ENCODE measurements at places on chromosomes 5 and 9.

GRCh38 chr5:9335269-9335668 lies 210.6 kb downstream of the SEMA5A start:
- peak; percentile 38 for DNase-seq

GRCh38 chr9:90016272-90016671 lies 411.5 kb downstream of the GADD45G start:
- no peak for DNase-seq

DNA sequence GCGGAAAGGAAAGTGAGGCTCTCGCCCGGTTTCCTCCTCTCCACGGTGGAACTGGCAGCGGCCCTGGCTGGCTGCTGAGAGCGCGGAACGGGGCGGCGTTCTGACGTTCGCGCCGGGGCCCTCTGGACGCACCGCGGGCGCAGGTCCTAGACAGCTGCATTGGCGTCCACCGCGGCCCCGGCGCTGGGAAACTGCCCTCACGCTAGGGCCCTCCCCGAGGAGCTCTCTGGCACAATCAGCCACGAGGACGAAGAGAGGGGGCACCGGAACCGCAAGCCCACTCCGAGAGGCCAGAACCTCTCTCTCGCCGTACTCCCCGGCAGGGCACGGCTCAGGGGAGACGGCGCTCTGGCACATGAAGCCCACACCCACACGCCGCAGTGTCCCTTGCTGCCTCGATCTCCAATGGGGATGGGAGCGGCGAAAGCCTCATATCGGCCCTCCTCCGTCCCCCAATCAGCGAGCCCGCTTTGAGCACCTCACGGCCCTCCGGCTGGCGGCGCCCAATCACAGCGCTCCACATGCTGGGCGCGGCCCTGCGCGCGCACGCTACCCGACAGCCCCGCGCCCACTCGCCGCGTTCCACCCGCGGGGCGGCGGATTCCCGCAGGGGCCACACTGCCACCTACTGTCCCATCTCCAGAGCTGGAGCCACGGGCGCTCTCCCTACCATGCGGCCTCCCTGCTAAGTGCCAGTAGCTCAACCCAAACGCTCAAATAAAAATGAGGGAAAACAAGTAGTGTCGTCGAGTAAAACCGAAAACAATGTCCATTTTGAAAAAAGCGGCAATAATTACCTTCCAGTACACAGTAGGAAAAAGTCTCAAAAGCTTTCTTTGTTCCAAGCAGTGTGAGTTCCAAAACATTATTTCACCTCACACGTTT lies 11.8 kb downstream of the MRPS27 start:
- peak; percentile 98 for DNase-seq

DNA sequence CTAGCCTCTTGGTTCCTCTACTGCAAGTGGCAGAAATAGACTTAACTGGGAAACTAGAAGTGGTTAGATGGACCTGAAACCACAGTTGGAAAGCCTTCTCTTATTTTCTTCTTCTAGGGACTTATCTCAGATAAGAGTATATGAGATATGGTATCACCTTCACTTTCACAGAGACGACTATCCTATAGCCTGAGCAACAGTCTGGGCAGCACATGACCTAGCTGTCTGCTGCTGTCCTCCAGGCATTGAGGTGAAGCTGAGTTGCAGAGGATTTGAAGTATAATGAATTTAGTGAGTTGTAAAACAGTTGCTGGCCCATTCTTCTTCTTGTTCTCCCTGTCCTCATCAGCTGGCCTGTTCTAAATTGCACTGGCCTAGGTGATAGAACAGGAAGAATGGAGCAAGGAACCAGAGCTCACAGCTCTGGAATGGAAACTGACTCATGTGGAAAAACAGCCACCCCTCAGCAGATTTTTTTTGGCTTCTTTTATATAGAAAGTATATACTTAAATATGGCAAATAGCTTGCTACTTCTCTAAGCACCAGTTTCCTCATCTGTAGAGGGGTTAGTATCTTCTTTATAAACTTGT lies 27.8 kb downstream of the RECK start:
- DNase-seq: peak; percentile 59

- no peak for DNase-seq
These were observed 46.9 kb upstream of the HSD17B4 start for GRCh38 chr5:119405419-119405818.

DNA sequence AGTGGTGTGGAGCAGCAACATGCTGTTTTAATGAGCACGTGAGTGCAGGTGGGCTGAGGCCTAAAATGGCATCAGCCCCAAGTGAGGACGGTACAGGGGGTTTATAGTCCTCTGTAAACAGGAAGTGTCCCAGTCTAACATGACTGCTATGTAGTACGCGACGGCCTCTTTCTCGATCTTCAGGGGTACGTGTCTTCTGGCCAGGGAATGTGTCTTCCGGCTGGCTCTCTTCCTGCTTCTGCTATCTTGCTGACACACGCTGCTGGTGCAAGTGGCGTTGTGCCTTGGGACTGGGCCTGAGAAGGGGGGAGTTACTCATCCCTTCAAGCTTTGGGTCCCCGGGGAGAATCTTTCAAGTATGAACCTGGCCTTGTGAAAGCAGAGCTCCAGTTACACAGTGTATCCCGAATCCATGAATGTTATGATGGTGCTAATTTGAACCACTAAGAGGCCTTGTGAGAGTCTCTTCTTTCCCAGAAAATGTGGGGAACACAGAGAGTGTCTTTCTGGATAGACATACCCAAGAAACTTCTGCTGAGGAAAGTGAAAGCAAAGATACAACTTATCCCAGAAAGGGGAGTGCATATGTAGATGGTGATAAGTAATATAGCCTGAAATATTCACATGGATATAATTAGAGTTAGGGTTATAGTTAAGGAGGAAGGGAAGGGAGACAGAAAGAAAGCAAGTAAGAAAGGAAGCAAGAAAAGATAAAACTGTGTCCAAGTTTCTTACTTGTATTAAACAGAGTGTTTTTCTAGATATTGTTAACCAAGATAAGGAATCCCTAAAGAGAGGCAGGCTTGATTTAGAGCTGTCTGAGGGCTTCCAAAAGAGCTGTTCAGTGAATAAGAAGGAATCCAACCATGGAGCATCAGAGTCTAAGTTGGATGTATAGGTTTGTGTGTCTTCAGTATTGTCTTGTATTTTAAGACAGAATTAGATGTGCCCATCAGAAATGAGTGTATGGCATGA lies 35.5 kb upstream of the ANXA2R start:
- peak; percentile 53 for DNase-seq

GRCh38 chr5:80069251-80069800 lies 34.2 kb downstream of the THBS4 start:
- peak; percentile 5 for DNase-seq

DNA sequence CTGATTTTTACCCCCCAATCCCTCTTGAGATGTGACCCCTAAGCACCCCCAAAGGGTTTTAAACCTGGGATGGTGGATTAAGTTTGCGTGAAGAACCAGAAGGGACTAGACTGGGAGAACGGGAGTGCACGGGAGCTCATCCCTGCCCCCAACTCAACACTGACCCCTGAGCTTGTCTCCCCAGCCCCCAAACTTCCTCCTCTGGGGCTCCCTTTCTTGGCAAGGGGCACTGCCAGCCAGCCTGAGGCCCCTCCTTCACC lies 5.0 kb upstream of the SET start:
- DNase-seq: no peak

Data from fibroblast of skin of right biceps (primary cell).